ENCODE measurements at places on chromosomes 6 and 20.

GRCh38 chr6:97282238-97282725 lies 734 bp downstream of the MMS22L start:
- no peaks in the 10 kb centered on the region for H3K27me3 ChIP-seq
- no peak for DNase-seq
- peak overlapping the region; percentile 45 for H3K27ac ChIP-seq
- H3K36me3 ChIP-seq: no peaks in the 10 kb centered on the region
- H3K4me3 ChIP-seq: peak overlapping the region; percentile 84

DNA sequence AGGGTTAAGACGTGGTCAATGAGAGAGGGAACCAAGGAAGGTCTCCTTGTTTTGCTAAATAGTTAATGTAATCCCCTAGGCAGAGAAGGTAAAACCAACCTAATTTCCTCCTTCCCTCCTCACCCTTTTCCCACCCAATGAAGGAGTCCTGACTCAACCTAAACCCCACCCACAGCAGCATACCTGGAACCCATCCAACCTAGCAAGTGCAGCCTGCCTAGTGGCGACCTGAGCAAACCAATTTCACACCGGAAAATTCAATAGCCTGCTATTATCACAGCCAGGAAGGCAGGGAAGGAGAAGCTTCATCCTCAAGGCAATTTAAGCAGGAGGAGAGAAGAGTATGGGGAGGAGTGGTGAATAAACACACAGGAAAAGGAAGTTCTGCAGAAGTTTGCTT lies 46.9 kb downstream of the OSTM1 start:
- no peak overlapping the region for H3K4me3 ChIP-seq
- H3K4me1 ChIP-seq: no peaks in the 10 kb centered on the region
- no peak overlapping the region for H3K27ac ChIP-seq
- DNase-seq: no peak

- no peaks in the 10 kb centered on the region for H3K27me3 ChIP-seq
- no peak overlapping the region for H3K27ac ChIP-seq
- H3K4me1 ChIP-seq: no peaks in the 10 kb centered on the region
- no peak for DNase-seq
- no peak overlapping the region for H3K4me3 ChIP-seq
Observed at GRCh38 chr20:63326314-63327230, 33.6 kb downstream of the COL20A1 start.

DNA sequence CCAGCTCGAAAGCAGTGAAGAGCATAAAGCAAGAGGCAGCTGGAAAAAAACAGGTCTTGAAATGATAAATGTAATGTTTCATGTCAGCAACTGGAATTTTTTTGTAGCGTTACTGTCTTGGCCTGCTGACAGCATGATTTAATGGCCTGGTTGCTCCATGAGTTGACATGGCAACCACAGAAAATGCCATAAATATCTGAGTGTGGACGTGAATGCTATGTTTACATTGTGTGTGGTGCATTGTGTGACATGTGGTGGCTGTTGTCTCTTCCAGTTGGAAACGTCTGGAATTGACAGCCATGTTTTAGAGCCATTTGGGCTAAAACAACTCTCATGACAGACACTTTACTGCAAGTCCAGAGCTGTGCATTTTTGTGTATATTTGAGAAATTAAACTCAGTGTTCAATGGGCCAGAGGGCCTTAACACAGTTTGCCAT lies 170.0 kb downstream of the FOXA2 start:
- no peaks in the 10 kb centered on the region for H3K4me1 ChIP-seq
- DNase-seq: no peak
- no peak overlapping the region for H3K27ac ChIP-seq
- no peak overlapping the region for H3K4me3 ChIP-seq
- H3K36me3 ChIP-seq: no peaks in the 10 kb centered on the region

DNA sequence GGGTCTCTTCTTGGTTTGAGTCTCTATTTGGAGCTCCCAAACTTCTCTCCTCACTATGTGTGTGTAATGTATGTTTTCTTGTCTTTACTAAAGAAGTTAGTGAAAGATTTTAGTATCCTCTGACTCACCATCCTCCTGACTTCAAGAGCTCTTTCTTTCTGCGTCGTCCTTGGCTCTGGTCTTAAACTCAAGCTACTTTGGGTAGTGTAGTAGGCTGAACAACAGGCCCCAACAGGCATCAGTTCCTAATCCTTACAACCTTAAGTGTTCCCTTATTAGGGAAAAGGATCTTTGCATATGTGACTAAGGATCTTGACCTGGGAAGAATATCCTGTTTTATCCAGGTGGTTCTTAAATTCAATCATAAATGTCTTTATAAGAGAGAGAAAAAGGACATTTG lies 810.2 kb downstream of the MAFB start:
- no peaks in the 10 kb centered on the region for H3K27me3 ChIP-seq
- H3K4me3 ChIP-seq: no peak overlapping the region
- no peak for DNase-seq
- no peaks in the 10 kb centered on the region for H3K4me1 ChIP-seq

- no peak overlapping the region for H3K4me3 ChIP-seq
- DNase-seq: peak; percentile 41
- H3K27me3 ChIP-seq: no peaks in the 10 kb centered on the region
Observed at GRCh38 chr6:35034411-35035191, 106.5 kb downstream of the TCP11 start.

DNA sequence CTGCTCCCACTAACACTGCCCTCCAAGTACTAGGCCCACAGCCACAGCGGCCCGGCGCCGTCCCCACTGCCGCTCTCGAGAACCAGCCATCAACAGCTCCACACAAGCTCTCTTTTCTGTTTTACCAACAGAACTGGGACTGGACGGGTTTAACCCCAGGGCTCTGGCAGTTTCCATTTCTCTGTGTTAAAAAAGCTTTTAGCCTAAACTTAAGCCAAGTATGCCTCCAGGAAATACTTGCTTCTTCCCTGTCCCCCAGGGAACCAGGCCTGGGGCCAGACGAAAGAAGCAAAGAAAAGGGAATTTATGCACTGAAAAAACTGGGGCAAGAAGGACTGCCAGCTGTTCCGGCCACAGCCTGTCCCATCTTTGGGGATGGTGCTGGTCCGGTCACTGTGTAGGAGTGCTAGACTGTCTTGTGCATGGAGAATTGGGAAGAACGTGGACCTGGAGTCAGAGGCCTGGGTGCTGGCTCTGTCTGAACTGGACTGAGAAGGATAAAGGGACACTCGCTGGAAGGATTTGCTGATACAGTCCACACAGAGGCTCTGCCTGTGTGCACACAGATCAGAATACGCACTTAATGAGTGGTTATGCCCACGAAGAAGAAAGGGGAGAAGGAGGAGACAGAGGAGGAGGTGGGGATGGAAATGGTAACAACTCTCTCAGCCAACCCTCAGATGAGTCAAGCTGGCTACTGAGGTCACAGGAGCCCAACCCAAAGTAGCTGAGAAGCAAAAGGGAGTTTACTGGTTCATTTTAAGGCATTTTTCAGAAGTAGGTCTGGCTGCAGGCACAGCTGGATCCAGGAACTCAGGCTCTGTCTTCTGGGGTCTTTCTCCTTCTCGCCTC lies 254.4 kb upstream of the PMEPA1 start:
- peaks cover 7% of the 10 kb centered on the region for H3K4me1 ChIP-seq
- H3K4me3 ChIP-seq: no peak overlapping the region
- no peak for DNase-seq
- peak overlapping the region; percentile 4 for H3K27ac ChIP-seq
- H3K36me3 ChIP-seq: no peaks in the 10 kb centered on the region

GRCh38 chr6:116020738-116021137 lies 40.0 kb downstream of the FRK start:
- no peaks in the 10 kb centered on the region for H3K27me3 ChIP-seq
- no peak for DNase-seq
- no peak overlapping the region for H3K4me3 ChIP-seq

- no peaks in the 10 kb centered on the region for H3K36me3 ChIP-seq
- no peak for DNase-seq
- H3K4me3 ChIP-seq: no peak overlapping the region
- H3K27ac ChIP-seq: no peak overlapping the region
- no peaks in the 10 kb centered on the region for H3K4me1 ChIP-seq
Observed at GRCh38 chr20:38609815-38610214, 8.2 kb downstream of the ARHGAP40 start.

All from prostate gland (tissue), 2 donors.